Urinary bladder (tissue), 4 donors: ENCODE measurements at places on chromosomes 16 and 17.

- DNase-seq: no peak
These were observed 11.5 kb upstream of the TMEM132E start for GRCh38 chr17:34567691-34568465.

DNA sequence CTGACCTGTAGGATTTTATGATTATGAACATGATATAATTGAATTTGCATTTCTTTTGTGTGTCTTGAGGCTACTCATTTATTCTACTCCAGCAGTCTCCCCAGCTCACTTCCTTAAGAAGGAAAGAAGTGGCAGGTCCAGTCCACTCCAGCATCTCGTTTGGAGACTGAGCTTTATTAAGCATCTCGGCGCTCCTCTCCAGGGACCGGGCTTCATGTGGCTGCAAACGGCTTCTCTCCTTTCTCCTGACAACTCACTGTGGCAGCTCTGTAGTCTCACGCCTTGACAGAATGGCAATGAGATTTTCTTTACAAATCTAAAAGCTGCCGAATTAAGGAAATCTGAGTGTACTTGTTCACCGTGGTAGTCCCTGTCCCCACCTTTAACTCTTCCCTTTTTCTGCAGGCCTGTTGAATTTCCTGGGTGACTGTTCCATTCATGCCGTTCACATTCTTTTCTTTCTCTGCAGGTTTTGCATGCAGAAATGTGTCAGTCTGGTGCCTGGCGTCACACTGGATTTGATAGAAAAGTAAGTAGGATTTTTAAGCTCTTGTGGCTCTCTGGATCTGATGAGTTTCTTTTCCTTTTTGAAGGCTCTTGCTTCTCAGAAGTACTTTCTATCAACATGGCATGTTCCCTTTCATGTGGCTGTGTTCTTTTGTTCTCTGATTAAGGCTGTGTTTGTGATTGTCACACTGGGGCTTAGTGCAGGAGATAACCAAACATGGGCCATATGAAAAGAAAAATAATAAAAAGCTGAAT, 200.5 kb upstream of the CHMP6 start:
- no peak for DNase-seq

GRCh38 chr16:6602405-6602804, 730.2 kb upstream of the RBFOX1 start:
- DNase-seq: no peak

- DNase-seq: no peak
These were observed 49.7 kb upstream of the CCDC182 start for GRCh38 chr17:57794841-57795240.

GRCh38 chr16:76345163-76345661, 68.0 kb downstream of the CNTNAP4 start:
- DNase-seq: no peak

GRCh38 chr16:30565526-30565925, 6.0 kb downstream of the ZNF688 start:
- DNase-seq: no peak

DNA sequence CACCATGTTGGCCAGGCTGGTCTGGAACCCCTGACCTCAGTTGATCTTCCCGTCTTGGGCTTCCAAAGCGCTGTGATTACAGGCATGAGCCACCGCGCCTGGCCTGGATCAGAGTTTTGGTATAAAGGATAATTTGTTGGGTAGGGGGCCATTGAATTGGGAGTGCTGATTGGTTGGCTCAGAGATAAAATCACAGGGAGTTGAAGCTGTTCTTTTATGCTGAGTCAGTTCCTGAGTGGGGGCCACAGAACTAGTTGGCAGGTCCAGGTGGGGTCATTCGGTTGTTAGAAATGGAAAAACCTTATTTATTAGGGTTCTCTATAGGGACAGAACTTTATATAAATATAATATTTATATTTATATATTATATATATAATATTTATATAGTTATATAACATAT, 147.1 kb downstream of the SSH2 start:
- no peak for DNase-seq

DNA sequence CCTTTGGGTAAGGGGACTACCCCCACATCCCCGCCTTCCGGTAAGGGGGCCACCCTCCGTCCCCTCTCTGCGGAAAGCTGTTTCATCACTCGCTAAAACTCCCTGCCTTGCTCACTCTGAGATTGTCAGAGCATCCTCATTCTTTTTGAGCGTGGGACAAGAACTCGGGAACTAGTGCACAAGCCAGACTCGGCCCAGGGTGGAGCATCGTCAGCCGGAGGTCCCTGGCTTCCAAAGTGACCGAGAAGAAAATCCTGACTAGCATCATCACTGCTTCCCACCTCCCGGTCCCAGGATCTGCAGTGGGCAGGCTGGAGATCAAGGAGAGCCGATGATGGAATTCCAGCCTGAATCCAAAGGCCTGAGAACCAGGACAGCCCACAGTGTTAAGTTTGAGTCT, 380.3 kb downstream of the SEC14L1 start:
- no peak for DNase-seq

DNA sequence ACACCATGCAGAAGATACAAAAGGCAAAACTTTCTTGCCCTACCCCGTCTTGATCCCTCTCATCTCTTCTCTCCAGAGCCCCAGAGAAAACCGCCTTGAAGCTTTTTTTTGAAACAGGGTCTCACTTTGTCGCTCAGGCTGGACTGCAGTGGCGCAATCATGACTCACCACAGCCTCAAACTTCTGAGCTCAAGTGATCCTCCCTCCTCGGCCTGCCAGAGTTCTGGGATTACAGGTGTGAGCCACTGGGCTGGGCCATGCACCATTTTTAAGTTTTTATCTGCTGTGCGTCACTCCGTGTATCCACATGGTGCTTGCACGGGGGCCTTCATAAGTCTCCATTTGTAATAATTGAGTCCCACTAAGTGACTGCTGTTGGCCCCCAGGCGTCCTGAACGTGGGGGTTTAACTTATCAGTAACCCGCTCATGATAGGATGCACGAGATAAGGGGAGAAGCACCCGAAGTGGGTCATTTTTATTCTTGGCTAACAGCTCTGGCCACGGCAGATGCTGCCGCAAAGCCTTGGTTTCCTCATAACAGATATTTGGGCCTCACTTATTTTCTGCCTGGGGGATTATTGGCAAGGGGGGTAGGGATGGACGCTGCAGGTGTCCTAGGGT, 8.6 kb downstream of the DNAH17 start:
- DNase-seq: no peak

DNA sequence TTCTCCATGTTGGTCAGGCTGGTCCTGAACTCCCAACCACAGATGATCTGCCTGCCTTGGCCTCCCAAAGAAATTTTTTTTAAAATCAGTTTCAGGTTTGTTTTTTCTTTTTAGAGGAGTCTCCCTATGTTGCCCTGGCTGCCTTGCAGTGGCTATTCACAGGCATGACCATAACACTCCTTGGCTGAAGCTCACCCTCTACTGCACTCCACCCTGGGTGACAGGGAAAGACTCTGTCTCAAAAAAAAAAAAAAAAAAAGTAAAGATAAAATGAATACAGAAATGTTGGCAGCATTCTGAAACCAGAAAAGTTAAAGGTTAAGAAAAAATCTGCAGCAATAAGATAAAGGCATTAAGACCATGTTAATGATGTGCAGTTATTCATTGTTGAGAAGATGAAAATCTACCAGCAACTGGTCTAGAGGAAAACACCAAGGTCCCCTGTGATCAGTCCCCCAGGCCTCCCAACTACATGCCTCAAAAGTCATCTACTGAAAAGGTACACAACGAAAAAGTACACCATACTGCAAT, 15.1 kb downstream of the YWHAE start:
- DNase-seq: no peak

- DNase-seq: no peak
These were observed 781.6 kb upstream of the SOX9 start for GRCh38 chr17:71339206-71339605.

GRCh38 chr17:74883241-74883745, 10.1 kb downstream of the FADS6 start:
- no peak for DNase-seq

DNA sequence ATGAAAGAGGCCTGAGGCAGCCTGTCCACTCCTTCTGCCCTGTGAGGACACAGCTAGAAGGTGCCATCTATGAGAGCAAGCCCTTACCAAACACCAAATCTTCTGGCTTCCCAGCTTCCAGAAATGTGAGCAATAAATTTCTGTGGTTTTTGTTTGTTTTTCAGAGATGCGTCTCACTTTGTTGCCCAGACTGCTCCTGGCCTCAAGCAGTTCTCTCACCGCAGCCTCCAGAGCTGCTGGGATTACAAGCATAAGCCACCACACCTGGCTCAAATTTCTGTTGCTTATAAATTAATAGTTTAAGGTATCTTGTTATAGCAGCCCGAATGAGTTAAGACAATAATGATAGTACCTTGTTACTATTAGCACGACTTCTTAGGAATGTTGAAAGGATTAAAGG, 12.5 kb upstream of the SLC16A11 start:
- no peak for DNase-seq

GRCh38 chr16:17389384-17389783, 81.4 kb downstream of the XYLT1 start:
- DNase-seq: no peak

DNA sequence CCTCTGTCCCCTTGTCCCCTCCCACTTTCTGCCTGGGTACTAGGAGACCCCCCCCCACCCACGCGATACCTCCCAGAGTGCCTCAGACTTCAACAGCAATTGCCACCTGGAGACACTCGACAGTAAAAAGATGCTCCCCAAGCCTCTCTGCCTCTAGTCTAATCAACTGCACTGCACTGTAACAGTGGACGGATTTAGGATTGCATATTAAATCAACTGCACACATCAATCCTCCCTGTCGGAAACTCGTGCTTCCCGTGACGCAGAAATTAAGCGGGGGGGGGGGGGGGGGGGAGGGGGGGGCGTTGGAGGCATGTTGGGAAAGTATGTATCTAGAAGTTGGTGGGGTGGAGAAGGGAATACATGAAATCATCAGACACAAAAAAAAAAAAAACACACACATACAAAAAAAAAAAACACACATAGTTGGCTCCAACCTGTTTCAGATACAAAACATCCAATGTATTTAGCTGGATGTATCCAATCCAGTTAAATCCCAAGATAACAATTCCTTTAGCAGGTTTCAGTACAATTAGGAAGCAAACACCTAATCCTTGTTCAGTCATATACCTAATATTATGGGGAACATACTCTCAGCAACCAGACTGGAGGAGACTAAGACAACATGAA, 29.7 kb downstream of the FAM222B start:
- DNase-seq: no peak

- no peak for DNase-seq
These were observed 28.2 kb upstream of the ADGRG1 start for GRCh38 chr16:57600048-57600835.

DNA sequence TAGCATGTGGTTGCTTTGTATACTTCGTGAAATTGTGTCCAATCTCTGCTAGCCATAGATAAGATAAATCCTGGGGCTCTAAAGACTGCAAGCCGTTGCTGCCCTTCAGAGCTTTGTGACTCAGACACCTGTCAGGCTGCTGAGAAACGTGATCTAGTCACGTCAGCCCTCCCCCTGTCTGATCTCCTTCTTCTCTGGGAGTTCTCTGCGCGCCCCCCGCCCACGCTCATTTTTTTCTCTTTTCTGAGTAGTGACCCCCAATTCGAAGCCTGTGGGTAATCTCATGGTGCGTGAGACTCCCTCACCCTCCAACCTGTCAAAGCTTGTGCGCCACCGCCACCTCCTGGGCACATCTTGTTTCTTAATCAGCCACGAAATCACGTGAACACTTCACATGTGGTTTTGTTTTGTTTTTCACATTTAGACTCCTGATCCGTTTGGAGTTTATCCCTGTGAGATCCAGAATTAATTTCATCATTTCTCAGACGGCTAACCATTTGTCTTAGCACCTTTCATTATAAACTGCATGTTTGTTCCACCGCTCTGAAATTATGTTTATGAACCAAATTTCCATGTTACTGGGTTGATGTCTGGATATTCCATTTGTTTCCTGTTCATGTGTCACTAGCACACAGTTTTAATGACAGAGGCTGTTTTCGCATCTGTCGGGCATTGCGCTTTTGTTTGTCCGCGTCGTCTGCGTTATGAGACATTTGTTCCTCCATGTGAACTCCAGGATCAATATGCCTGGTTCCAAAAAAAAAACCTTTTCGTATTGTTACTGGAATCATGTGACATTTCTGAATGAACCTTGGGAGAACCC, 977 bp upstream of the ZNF778 start:
- peak; percentile 39 for DNase-seq

DNA sequence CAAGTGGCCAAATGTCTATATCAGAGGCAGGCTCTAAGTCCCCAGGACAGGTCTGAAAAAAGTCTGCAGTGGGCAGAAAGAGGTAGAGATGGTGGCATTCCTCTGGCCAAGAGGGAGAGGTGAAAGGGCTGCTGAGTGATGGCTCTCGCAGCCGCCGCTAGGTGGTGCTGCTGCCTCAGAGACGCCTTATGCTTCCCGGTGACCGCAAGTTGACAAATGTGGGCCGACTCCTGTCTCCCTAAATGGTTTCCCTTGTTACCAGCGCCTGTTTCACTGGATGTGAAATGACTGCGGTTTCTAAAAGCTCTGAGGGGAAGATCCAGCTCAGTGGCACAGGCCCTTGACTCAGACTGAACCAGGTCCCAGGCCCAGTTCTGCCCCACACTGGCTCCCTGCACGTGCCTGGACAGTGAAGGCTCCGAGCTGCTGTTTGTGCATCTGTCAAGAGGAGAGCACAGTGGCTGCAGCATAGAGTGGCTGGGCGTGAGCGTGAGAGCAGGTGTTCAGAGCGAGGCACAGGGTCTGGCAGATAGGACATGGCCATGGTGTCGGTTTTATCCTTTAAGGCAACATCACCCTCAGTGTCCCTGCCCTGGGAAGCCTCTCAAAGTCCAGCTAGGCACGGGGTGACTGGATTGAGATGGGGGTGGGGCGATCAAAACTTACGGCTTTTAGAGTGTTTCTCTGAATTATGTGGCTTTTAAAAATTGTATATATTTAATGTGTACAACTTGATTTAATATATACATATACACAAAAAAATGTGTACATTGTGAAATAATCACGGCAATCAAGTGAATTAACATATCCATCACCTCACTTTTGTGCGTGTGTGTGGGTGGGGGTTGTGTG, 19.9 kb downstream of the CLEC16A start:
- no peak for DNase-seq

- no peak for DNase-seq
These were observed 48.9 kb downstream of the FBXL20 start for GRCh38 chr17:39352511-39352910.

GRCh38 chr17:76014100-76014924, 12.8 kb downstream of the EVPL start:
- DNase-seq: no peak
